ENCODE measurements at places on chromosomes 4 and X.

DNA sequence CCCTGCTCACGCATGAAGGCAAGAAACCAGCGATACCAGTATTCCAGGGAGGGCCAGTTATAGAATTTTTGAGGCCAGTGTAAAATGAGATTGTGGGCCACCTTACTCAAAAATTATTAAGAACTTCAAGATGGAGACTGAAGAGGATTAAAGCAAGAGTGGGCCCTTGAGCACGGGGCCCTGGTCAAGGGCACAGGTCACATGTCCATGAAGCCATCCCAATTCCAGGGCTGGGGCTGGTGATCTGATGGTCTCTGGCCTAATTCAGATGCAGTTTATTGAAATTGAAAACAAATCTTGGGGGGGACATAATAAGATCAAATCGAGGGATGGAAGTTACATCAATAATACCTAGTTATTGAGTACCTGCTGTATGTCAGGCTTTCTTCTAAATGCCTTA, 58.3 kb downstream of the SMIM20 start:
- no peak overlapping the region for H3K4me3 ChIP-seq
- peaks cover 2% of the 10 kb centered on the region for H3K27me3 ChIP-seq
- no peaks in the 10 kb centered on the region for H3K36me3 ChIP-seq
- H3K27ac ChIP-seq = no peak overlapping the region
- DNase-seq = no peak

- H3K4me3 ChIP-seq = no peak overlapping the region
- no peak overlapping the region for H3K27ac ChIP-seq
- H3K27me3 ChIP-seq = no peaks in the 10 kb centered on the region
- no peak for DNase-seq
Measured at GRCh38 chrX:128106630-128107029, 54.4 kb upstream of the ACTRT1 start.

GRCh38 chr4:7722766-7723387, 216.8 kb downstream of the AFAP1 start:
- DNase-seq = no peak
- no peak overlapping the region for H3K4me3 ChIP-seq
- H3K4me1 ChIP-seq = no peaks in the 10 kb centered on the region
- peaks cover 5% of the 10 kb centered on the region for H3K27me3 ChIP-seq
- no peaks in the 10 kb centered on the region for H3K36me3 ChIP-seq
- no peak overlapping the region for H3K27ac ChIP-seq

- DNase-seq = no peak
- no peak overlapping the region for H3K27ac ChIP-seq
- no peak overlapping the region for H3K4me3 ChIP-seq
- H3K4me1 ChIP-seq = no peaks in the 10 kb centered on the region
- no peaks in the 10 kb centered on the region for H3K27me3 ChIP-seq
Measured at GRCh38 chr4:126957556-126957955, 675.2 kb upstream of the INTU start.

Data from activated T-helper 1 cell treated with anti-CD3 and anti-CD28 coated beads, Interleukin-12 subunit alpha, Interleukin-12 subunit beta, Interleukin-2, Interleukin-4 antibody, amounts not matched to agents 30 ng/mL and 10 ng/mL and 1 ng/mL, durations not matched to agents 14 hours and 24 hours and 36 hours (primary cell).